ENCODE measurements at places on chromosomes 2 and 18. TPM values are rescaled to one million over a fixed set of nuclear protein-coding genes. Genes with fewer than 3 reads are reported as not detected.

DNA sequence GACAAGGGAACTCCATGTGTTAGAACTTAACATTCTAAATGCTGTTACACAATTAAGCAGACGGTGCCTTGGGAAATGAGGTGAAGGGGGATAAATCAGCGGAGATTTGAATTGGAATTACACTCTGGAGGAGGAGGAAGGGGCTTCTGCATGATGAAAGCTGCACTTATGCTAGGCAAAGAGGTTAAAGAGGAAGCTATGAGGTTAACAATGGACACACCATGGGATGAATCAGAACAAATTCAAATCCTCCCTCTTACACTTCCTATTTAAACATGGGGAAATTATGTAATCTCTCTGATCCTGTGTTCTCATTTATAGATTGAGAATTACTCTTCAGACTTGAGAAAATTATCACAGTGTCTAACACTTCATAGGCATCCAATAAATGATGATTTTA is 121.5 kb upstream of the SIX2 start:
- no peaks in the 10 kb centered on the region for H3K27me3 ChIP-seq
- no peaks in the 10 kb centered on the region for H3K36me3 ChIP-seq
- no peak overlapping the region for H3K27ac ChIP-seq
- no peaks in the 10 kb centered on the region for H3K4me1 ChIP-seq
- no peak overlapping the region for H3K4me3 ChIP-seq

DNA sequence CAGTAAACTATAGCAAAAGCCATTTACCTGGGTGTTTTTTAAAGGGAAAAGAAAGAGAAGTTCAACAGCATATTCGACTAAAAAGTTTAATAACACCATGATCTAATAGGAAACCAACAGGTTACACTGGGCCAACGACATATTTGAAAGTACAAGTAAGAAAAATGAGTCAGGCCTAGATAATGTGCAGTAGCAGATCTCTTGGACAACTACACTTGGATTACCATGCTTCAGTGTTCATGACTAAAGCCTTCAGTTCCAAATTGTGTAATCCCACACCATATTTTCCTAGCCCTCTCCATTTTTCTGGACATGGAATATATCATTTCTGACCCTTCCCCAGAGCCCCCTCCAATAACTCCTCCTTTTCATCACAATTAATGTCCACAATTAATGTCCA is 39.1 kb upstream of the FIGN start:
- DNase-seq, result no peak
- H3K36me3 ChIP-seq, result no peaks in the 10 kb centered on the region
- no peak overlapping the region for H3K4me3 ChIP-seq
- H3K4me1 ChIP-seq, result peaks cover 6% of the 10 kb centered on the region
- H3K27me3 ChIP-seq, result no peaks in the 10 kb centered on the region

DNA sequence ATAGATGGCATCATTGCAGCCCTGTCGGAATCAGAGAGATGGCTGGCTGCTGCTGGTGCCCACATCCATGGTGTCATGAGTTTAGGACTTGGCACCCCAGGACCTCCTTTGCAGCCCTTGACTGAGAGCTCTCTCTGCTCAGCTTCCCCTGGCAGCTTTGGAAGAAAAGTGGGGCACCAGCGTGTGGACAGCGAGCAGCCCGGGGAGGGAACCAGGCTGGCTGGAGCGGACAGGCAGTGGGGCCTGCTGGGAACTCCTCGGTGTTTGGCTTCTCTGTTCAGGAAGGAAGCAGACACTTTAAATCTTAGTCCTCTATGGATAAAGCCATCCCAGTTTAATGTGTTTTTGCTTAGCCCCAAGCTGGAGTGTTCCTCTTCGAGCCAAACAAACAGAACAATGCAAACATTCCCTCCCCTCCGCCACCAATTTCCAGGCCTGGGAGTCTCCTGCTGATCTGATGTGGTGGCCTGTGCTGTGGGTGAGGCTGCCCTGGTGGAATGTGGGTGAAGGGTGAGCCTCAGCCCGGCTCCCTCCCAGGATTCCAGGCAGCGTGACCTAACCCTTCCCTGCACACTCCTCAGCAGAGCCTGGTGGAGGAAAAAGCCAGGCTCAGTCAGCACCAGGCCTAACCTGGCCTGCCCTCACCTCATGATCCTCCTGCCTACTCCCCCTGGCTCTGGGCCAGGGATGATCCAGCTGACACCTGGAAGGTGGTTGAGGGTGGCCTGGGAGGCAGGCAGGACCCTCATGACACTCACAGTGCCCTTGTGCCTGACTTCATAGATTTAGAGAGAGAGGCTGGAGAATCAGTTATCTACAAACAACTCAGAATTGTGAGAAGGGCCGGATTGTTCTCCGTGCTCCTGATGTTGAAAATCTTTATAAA is 21.6 kb upstream of the ITGB6 start:
- H3K36me3 ChIP-seq, result no peaks in the 10 kb centered on the region
- H3K27me3 ChIP-seq, result no peaks in the 10 kb centered on the region
- peak overlapping the region; percentile 81 for H3K27ac ChIP-seq
- peaks cover 26% of the 10 kb centered on the region for H3K4me1 ChIP-seq

DNA sequence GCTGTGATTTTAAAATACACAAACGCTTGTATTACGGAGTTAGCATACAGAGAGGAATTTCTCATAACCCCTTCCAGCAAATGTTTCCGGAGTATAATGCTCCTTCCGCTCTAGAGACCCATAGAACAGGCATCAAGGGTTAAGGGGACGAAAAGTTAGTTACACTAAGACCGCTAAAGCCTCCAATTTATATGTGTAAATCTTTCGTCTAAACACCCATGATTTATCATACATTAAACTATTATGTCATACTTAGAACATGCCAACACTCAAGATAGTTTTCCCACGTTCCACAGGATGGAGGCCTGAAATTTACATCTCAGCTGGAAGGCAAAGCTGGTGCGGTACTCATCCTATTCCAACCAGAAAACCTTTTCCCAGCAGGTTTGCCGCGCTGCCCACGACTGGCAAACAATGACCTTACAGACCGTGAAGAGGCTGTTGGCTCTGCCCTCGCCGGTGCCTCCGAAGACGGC is 650 bp downstream of the ORMDL1 start:
- peaks cover 22% of the 10 kb centered on the region for H3K36me3 ChIP-seq
- peaks cover 15% of the 10 kb centered on the region for H3K4me1 ChIP-seq
- H3K27ac ChIP-seq, result peak overlapping the region; percentile 92

GRCh38 chr2:146374505-146374904 is 1470.3 kb upstream of the ACVR2A start:
- H3K4me3 ChIP-seq, result no peak overlapping the region
- H3K27ac ChIP-seq, result no peak overlapping the region
- no peaks in the 10 kb centered on the region for H3K27me3 ChIP-seq
- H3K4me1 ChIP-seq, result no peaks in the 10 kb centered on the region
- H3K36me3 ChIP-seq, result no peaks in the 10 kb centered on the region

Gene GRHL1
- 6.2 TPM for total RNA-seq

Gene DYSF
- 14.9 TPM for total RNA-seq
